ENCODE measurements at places on chromosomes 2 and 18.

DNA sequence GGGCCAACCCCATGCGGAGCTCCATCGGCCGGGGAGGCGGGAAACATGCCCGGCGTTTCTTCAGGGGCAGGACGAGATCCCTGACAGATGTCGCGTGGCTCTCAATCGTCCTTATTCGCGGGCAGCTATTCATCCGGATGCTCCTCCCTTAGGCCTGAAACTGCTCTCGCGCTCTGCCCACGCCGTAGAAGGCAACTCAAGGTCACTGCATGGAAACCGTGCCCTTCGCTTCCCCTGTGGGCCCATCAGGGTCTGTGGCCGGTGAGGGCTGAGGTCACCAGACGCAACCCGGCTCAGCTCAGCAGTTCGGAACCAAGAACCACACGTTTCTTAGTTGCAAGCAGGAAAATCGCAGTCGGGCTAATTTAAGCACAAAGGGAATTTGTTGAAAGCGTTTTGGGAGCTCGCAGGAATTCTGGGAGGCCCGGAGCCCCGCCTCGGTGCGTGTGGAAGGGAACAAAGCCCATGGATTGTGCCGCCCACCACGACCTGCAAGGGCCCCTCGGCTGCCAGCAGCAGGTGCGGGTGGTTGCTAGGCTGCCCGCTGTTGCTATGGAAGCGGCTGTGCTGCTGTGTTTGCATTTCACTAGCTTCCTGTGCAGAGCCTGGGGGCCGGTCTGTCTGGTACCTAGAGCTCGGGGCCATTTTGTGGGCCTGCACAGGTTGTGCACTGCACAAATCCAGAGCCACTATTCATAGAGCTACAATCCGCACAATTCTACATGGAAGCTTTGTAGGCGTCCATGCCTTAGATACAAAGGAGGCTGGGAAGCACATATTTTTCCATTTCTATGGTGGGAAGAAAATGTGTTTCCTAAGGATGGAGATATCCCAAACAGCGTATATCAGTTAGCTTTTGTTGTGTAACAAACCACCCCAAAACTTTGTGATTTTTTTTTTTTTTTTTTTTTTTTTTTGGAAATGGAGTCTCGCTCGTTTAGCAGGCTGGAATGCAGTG, 6.0 kb upstream of the ALLC start:
- peak; percentile 36 for DNase-seq

DNA sequence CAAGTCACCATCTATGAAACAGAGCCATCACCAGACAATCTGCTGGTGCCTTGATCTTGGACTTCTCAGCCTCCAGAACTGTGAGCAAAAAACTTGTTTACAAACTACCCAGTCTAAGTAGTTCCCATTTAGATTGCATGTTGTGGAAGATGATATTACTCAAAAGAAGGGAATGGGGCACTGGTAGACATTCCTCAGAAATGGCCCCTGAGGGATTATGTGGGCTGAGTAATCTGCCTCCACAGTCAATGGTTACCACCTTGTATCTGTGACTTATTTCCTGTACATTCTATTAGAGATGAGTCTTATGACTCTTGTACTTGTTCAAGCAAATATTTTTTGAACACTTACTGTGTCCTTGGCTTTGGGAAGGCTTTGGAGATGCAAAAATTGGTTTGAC, 160.4 kb downstream of the NUP35 start:
- DNase-seq = no peak

DNA sequence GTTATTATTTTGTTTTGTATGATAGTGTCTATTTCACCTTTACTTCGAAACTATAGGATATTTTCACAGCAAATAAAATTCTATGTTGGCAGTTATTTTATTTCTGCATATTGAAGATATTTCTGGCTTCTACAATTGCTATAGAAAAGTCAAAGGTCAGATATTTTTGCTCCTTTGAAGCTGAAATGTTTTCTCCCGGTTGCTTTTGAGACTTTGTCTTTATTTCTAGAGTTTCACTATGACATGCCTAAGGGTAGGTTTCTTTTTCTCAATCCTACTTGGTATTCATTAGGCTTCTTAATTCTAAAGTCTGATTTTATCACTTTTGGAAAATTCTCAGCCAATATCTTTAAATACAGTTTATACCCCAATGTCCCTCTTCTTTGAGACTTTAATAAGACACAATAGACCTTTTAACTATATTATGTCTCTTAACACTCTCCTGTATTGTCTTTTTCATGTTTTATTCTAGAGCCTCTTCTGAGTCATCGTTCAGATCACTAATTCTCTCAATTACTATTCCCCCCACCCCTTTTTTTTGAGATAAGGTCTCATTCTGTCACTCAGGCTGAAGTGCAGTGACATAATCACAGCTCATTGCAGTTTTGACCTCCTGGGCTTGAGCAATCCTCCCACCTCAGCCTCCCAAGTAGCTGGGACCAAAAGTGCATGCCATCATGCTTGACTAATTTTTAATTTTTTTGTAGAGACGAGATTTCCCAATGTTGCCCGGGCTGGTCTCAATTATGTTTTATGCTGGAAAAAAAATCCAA, 50.5 kb downstream of the USP37 start:
- DNase-seq = no peak

GRCh38 chr2:71777946-71778345, 324.6 kb downstream of the DYSF start:
- no peak for DNase-seq

DNA sequence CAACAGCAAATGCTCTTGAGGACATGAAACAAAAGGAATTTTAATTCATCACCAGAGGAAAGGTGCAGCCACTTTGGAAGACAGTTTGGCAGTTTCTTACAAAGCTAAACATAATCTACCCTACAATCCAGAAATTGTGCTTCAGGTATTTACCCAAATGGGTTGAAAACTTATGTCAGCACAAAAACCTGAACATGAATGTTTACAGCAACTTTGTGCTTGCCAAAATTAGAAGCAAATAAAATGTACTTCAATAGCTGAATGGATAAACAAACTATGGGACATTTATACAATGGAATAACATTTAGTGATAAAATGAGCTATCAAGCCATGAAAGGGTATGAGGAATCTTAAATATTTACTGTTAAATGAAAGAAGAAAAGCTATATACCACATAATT, 6.9 kb upstream of the MAP2 start:
- no peak for DNase-seq

- no peak for DNase-seq
Measured at GRCh38 chr2:40095000-40095399, 315.9 kb upstream of the THUMPD2 start.

- DNase-seq = no peak
Measured at GRCh38 chr2:57890464-57890863, 156.1 kb upstream of the VRK2 start.

DNA sequence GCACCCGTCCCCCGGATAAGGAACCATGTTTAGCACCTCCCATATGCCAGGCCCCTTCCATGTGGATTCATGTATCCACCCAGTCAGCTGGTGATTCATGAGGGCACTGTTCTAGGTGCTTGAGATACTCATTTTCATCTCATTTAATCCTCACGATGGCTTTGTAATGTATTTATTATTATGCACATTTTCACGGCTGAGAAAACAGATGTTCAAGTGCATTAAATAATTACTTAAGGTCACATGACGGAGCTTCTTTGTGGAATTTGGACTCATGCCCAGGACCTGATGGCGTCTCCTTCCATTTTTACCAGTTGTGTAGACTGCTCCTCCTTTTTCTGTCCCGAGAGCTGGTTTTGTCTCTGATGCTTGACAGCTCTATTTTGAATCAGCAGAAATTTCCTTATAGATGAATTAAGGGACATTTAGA, 72.2 kb upstream of the RBM44 start:
- DNase-seq = peak; percentile 58

Data from right renal cortex interstitium (tissue), 3 donors.